Brain (organoid and tissue), 16 donors: ENCODE measurements at places on chromosomes 7 and 10. TPM values are rescaled to one million over a fixed set of nuclear protein-coding genes. Genes with fewer than 3 reads are reported as not detected.
A peak's percentile ranks its signal among the peaks of the same experiment; 100 is the strongest.

The NME8 gene
- polyA plus RNA-seq = not detected

- DNase-seq = no peak
Observed at GRCh38 chr7:129947701-129948100, 5.1 kb downstream of the UBE2H start.

DNA sequence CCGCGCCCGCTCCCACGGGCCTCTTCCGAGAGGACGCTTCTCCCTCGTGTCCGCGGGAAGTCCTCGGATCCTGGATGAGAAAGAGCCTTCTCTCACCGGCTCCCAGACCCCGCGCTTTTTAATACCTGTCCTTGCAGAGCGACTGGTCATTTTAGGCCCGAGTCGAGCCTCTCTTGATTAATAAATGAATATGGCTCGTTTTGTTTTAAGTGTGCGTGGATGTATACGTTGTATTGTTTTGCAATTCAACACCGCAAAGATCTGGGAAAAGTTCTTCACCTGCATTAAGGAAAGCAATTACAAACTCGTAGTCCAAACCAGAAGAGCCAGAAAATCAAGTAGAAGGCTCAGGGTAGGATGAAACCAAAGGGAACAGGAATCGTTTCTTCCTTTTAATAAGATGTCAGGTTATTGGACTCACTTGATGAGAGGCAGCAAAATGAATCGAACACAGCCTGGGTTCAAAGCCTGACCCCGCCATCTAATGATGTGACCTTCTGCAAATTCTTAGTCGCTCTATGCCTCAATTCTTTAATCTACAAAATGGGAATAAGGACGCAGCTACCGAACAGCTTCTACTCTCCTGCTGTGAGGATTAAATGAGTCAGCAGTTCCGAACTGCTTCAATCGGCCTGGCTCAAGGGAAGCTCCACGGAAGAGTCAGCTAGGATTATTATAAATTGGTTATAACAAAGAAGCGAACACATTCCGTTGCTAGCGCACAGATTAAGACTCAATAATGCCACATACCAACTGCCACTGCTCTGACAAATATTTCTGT, 277.8 kb upstream of the NEBL start:
- peak; percentile 29 for DNase-seq

The RBM17 gene
- 83.5 TPM for polyA plus RNA-seq

GRCh38 chr10:54985732-54986131, 184.7 kb upstream of the PCDH15 start:
- peak; percentile 16 for DNase-seq

The NUTM2B gene
- 1.4 TPM for polyA plus RNA-seq

The TUBB8 gene
- 0.29 TPM for polyA plus RNA-seq

- no peak for DNase-seq
Observed at GRCh38 chr10:77104459-77104980, 533.1 kb downstream of the KCNMA1 start.

DNA sequence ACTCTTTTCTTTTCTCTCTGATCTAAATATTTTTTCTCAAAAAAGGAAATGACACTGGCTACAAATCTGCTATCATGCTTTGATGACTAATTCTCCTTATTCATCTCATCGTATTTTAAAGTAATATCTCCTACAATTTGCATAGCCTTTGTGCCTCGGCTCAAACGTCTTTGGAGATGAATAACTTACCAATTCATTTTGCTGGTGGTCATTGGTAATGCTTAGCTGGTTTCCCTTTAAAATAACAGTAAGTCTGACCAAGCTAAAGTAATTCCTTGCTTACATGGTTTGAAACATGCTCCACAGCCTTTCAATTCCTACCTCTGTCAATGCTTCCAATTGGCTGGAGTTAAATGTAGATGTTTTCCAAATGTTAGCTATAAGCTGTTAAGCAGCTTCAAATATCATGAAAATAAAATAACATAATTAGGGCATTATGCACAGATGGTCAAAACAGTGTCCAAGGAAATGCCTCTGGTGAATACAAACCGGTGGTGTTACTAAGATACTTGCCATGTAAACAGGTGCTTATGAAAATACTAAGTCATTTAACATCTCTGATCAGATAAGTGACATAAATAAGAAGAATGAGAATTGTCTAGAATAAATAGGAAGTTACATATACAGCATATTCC, 435.0 kb downstream of the POM121L12 start:
- peak; percentile 6 for DNase-seq

GRCh38 chr10:128027822-128028507, 98.3 kb downstream of the MKI67 start:
- no peak for DNase-seq

- peak; percentile 47 for DNase-seq
Observed at GRCh38 chr10:14163377-14164086, 167.2 kb downstream of the FRMD4A start.

- no peak for DNase-seq
Observed at GRCh38 chr10:13787015-13787421, 200.3 kb downstream of the PRPF18 start.

The NOS3 gene
- polyA plus RNA-seq = 4.2 TPM

DNA sequence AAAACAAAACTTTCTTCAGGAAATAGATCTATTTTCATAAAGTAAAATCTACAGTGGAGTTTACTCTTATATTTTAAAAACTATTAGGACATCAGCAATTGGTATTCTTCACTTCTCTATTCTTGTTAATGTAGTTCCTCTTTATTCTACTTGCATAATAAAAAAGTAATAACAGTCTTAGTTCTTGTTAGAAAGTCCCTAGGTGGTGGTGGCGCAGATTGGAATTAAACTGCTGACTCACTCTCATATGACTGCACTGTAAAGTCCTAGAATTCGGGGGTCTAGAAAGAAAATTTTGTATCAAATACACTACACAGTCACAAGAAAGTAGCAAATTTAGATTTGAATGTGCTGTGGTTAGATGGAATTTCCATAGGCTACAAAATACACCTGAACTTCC, 44.6 kb upstream of the TES start:
- DNase-seq = peak; percentile 16

GRCh38 chr7:33841705-33842129, 63.6 kb upstream of the BMPER start:
- peak; percentile 17 for DNase-seq

DNA sequence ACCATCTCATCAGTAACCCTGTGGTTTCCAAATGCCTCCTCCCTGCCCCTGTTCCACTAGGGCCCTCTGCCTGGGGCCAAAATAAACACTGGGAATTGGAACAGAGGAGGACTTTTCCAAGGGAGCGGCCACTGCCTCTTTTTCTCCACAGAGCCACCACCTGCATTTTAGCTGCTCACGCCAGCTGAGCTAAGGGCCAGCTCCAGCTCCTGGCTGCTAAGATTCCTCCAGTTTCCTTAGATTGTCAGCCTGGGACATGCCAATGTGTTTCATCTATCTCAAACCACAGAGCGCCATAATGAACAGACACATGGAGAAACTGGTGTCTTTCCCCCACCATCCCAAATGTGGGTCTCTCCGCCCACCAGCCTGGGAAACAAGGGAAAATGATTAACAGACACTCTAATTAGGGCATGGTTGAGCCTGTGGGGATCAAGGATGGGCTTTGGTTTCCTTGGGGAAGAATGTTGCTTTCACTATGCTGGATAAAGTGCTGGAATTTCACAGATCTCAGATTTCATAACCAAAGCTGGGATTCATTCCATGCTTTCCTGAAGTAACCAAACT, 52.2 kb downstream of the ASB13 start:
- no peak for DNase-seq

DNA sequence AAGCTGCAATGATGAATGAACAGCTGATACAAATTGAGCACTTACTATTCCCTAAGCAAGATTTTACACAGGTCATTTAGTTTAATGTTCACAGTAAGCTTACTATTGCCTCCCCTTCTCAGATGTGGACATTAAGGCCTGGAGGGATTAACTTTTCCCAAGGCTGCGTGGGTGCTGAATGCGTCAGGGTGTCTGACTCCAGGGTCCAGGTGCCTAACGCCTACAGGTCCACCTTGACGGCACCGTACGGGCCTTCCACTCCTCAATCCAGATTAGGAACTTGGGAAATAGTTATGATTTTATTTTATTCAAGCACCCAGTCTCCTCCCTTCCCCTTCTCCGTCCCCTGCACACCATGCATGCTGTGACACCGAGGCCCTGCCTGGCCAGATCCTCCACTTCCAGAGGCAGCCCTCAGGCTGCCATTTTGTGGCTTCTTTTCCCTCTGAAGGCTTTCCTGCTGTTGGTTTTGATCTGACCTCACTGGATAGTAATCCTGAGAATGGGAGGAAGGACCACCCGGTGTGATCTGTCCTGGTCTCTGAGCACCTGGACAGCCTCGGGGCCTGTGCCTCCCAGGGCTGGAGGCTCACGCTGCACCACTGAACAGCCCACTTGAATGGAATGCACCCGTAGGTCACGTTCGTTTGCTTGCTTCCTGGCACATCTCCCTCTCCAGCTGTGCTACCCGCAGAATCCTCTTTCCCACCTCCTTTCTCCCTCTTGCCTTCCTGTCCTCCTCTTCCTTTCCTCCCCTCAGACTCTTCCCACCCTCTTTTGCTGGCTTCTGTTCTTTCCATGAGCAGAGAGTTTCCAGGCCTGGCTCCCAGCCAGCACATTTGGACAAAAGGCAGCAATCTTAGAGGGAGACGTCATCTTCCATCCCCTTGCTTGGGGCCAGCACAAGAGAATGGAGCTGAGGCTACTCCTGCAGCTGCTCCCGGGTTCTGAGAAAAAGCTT, 14.4 kb downstream of the DENND2A start:
- peak; percentile 91 for DNase-seq

The KIN gene
- 5.4 TPM for polyA plus RNA-seq

- no peak for DNase-seq
Observed at GRCh38 chr7:39394105-39394680, 172.0 kb upstream of the YAE1 start.

The PPP1R9A gene
- polyA plus RNA-seq = 3.8 TPM

GRCh38 chr10:122282253-122282671, 11.2 kb downstream of the BTBD16 start:
- DNase-seq = no peak

DNA sequence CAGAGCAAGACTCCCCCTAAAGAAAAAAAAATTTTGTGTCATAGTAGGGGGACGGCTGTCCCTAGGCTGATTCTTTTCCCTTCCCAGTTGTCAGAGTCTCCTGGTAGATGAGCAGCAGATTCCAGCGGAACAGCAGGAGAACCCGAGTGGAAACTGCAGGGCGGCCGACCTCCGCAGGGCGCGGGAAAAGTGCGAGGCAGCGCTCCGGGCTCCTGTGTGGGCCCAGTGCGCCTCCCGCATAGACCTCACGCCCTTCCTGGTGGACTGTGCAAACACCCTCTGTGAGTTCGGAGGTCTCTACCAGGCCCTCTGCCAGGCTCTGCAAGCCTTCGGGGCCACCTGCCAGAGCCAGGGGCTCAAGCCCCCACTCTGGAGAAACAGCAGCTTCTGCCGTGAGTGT, 46.0 kb downstream of the ZAN start:
- DNase-seq = no peak

GRCh38 chr10:10910634-10911033, 107.0 kb upstream of the CELF2 start:
- DNase-seq = no peak

DNA sequence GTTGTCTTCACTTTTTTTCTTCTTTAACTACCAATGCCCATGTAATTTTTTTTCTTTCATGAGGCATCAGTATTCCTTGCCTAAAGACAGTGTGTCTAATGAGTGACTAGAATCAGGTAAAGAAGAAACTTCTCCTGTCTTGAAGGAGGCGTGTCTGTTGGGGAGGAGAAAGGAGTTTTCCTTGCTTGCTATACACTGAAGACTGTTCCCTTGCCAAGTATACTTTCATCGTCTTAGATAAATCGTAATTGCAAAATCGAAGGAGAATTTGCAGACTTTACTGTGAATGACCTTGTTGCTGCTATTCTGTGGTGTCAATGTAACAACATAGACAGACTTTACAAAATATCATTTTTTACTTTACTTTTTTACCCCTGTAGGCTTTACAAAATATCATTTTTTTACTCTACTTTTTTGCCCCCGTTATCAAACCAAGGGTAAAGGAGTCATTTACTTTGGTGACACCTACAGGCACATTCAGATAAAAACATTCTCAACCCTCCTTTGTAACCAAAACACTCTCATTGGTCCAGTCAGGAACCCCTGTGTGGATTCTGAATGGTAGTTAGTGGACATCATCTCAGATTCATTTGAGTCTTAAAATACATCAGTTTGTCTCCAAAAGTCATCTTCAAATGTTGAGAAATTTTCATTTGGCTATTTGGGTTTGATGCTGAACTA, 232.4 kb downstream of the AHR start:
- DNase-seq = no peak
